ENCODE measurements at places on chromosomes 6 and 20.

- no peak for DNase-seq
These were observed 485.8 kb upstream of the CITED2 start for GRCh38 chr6:139860203-139860602.

- DNase-seq, result no peak
These were observed 76.4 kb downstream of the HMGN3 start for GRCh38 chr6:79157961-79158644.

DNA sequence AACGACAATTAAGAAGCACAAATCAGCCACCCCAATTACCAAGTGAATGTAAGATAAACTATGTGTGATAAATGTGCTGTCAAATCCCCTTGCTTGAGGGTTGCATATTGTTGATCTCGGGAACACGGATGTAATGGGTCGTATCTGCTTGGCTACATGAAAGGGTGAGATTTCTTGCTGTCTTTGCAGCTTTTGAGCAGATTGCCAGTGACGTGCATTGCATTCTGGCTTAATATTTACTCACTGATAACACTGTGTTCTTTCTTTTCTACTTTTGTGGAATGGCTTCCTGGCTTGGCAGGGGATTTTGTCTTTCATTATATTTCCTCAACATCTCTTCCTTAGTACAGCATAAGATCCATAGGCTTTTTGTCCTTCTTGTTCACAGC, 10.5 kb upstream of the FAM210B start:
- no peak for DNase-seq

DNA sequence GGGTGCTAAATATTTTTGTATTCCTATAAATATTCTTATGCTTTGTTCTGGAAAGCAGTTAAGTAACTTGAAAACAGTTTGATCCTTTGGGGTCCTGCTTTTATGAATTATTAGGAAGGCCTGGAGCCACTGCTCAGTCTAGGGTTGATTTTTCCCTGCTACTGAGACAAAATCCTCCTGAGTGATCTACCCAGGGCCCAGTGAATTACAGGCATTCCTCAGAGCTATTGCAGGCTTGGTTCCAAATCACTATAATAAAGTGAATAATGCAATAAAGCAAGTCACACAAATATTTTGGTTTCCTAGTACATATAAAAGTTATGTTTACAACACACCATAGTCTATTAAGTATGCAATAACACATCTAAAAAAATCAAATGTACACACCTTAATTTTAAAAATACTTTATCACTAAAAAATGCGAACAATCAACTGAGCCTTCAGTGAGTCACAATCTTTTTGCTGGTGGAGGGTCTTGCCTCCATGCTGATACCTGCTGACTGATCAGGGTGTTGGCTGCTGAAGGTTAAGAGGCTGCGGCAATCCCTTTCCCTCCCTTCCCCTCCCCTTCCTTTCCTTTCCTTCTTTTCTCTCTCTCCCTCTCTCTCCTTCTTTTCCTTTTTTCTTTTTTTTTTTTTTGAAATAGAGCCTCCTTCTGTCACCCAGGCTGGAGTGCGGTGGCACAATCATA, 43.0 kb downstream of the DNAAF9 start:
- DNase-seq, result no peak

DNA sequence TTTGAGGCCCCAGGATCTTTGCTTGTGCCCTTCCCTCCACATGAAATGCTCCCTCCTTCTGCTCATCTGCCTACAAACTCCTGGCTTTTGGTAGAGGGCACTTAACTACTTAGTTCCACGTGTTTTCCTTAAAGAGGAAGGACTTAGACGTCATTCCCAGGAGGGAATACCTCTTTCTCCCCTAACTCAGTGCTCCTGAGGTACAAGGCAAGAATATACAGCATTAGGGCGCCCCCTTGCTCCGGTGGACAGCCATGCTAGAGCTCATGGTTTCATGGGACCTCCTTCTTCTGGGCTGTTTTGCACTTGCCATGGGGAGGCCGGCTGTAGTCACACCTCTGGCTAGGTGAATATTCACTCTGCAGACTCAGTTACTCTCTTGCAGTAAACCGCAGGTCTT, 93.8 kb upstream of the LY86 start:
- DNase-seq, result no peak

- no peak for DNase-seq
These were observed 13.9 kb downstream of the RAMACL start for GRCh38 chr6:166572370-166573261.

- DNase-seq, result no peak
These were observed 99.0 kb downstream of the GMPR start for GRCh38 chr6:16337295-16337975.

GRCh38 chr6:165774903-165775601, 112.0 kb upstream of the PDE10A start:
- no peak for DNase-seq

DNA sequence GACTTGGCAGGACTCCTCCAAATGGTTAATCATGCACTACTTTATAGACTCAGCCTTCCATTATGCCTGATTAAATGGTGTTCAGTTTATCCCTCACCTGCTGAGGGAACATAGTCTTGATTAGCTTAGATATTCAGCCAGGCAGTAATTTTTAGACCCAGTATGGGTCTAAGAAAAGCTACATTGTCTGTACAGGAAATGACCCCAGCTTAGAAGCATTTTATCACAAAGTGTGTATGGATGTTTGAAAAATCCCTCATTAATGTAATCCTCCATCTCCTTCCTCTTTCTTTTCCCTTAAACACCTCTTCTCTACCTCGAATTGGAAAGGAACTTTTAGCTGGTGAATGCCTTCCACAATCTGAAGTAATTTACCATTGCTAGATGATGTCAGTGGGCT, 252.2 kb upstream of the BMP2 start:
- no peak for DNase-seq

GRCh38 chr6:101614774-101615173, 221.3 kb downstream of the GRIK2 start:
- no peak for DNase-seq

DNA sequence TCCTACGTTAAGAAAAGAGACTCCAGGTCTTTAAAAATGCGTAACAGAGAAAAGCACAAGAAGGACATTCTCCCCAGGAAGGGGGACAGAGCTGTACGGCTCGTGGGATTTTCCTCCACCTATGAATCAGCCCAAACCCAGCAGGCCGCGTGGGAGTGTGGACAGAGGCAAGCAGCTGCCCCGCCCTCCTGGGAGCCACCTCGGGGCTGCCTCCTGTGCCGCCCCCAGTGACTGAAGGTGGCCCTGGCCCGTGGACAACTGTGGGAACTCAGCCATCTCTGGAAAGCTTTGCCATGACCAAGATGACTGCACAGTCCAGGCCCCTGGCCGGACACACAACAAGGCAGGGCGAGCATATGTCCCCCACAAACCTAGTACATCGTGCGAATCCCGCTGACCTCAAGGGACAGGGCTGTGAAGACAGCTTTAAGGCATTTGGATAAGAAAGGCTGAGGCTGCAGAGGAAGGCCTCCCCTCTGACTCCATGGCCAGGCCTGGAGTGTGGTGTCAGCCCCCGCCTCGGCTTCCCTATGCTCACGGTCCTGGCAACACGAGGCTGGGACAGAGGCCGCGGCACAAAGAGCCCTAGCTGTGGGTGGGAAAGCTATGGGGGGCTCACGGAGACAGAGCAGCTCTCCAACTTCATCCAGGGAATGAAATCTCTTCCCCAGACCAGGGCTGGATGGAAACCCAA, 26.9 kb downstream of the PXDC1 start:
- DNase-seq, result no peak

DNA sequence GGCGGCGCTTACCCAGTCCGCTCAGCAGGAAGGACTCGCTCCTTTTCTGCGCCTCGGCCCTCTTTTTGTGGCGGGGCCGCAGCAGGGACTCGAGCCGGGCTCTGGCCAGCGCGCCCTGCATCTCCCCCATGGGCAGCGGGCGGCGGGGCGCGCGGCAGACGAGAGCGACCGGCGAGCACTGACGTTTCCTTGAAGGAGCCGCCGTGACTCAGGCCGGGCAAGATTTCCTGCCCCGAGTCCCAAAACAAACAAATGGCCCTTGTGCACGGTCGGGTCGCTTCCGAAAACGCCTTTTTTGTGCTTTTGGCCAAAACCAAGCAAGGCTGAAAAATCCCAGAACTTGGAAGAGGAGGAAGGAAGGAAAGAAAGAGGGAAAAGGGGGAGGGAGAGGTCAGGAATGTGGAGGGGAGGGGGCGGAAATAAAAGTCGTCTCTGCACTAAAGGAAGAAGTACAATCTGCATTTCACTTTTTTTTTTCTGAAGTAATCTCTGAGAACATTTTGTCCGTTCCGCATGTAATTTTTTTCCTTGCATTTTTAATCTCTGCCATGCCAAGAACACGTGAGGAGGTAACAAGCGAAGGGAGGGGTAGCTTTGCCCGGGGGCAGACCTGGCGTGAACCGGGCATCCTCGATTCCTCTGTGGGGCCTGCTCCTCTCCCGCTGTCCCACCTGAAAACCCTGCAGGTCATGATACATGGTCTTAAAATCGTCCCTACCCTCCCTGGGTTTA, 123.3 kb upstream of the SLC2A12 start:
- peak; percentile 56 for DNase-seq

DNA sequence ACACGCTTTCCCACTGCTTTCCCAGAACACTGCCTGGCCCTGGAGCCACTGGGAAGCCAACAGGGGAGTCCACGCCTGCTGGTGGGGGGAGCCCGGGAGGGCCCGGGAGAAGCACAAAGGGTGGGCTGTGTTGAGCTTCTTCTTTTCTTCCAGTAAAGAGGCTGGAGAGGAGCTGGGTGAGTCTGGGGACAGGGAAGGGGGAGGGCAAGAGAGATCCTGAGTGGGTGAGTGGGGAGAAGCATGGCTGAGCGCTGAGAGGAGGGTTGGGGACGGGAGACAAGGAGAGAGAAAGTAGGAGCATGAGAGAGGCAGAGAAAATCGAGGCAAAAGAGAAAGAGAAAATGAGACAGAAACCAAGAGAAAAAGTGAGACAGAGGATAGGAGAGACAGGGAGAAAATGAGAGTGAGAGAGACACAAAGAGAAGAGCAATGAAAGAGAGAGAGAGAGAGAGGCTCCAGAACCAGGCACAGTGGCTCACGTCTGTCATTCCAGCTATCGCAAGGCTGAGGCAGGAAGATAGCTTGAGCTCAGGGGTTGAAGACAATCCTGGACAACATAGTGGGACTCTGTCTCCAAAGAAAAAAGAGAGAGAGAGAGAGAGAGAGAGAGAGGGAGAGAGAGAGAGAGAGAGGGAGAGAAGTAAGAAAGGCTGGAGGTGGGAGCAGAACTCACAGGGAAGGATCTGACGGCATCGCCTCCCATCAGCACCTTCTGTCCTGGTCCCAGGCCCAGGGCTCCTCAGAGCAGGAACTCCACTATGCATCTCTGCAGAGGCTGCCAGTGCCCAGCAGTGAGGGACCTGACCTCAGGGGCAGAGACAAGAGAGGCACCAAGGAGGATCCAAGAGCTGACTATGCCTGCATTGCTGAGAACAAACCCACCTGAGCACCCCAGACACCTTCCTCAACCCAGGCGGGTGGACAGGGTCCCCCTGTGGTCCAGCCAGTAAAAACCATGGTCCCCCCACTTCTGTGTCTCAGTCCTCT, 2.0 kb downstream of the LST1 start:
- DNase-seq, result no peak

GRCh38 chr6:105482921-105483320, 80.0 kb upstream of the PREP start:
- no peak for DNase-seq

GRCh38 chr6:6397842-6398241, 77.4 kb upstream of the F13A1 start:
- no peak for DNase-seq

- no peak for DNase-seq
These were observed 25.2 kb downstream of the LCA5 start for GRCh38 chr6:79512014-79512413.

DNA sequence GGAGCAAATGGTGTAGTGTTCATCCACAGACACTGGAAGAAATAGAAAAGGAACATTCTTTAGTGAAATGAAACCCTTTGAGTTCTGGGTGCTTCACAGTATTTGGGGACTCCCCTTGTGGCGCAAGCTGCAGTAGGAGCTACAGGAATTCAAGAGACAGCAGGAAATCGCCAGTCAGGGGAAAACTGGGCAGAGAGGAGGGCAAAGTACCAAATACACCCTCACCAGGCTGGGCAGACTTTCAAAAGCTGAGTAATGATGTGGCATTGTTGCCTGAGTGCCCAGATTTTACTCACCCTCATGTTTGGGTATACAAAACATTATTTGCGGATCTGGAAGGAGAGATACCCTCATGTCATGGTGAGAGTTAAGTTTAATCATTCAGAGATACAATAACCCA, 97.9 kb downstream of the SOD2 start:
- no peak for DNase-seq

DNA sequence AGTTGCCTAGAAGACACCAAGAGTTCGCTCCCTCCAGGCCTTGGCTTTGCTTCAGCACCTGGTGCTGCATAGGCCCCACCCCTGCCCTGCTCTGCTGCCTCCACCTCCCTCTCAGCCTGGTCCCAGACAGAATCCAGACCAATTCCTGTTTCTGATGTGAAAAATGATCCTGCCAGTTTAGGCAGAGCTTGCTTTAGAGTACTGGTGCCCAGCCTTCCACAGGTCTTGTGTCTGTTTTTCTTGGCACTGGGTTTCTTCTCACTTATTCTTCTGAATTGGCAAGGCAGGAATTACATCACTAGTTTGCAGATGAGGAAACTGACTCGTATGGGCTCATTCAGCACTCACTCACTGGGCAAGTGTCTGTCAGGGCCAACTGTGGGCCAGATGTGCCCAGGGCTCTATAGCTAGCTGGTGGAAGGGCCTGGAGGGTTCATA, 53.0 kb downstream of the HLA-A start:
- DNase-seq, result no peak

- no peak for DNase-seq
These were observed 508.9 kb upstream of the JAG1 start for GRCh38 chr20:11182720-11183119.

DNA sequence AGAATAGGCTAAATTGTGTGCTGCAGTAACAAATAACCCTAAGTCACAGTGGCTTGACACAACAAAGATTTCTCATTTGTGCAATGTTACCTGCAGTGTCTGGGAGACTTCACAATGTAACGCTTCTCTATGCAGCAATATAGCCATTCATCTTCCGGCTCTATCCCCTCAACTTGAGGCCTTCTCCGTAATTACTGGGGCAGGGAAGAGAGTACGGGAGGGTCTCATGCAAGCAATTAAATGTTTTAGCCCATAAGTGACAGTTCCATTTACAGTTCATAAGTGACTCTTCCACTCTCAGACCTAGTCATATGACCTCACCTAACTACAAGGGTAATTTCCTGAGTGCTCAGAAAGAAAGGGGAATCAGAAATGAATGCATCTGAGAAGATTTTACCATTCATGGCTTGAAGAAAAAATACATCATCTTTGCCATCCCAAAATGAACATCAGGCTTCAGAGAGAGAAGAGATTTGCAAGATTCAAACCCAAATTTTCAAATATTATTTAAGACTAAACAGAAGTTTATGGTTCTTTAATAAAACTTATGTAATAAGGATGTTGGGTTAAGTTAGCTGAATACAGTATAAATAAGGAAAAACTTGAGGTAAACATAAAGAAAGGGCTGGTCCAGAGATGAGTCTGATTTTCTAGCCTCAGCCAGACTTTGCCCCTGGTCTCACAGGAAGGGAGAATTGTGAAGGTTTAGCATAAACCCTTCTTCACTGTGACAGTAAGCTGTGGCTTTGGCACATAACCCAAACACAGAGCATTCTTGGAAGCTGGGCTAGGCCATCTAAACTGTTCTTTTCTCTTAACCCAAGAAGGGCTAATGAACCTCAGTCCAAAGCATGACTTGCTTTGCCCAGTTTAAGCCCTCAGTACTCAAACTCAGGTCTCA, 13.3 kb downstream of the GPR6 start:
- no peak for DNase-seq
